Occipital lobe (tissue), 3 donors: ENCODE measurements at places on chromosomes 1 and 21. TPM values are rescaled to one million over a fixed set of nuclear protein-coding genes. Genes with fewer than 3 reads are reported as not detected.

Gene CYP4X1
- 14.5 TPM for total RNA-seq

Gene RGS4
- 1.9 TPM for total RNA-seq

Gene SAMD13
- 4.5 TPM for total RNA-seq

GRCh38 chr1:209190591-209191261 lies 392.8 kb upstream of the CAMK1G start:
- DNase-seq = no peak

- no peak for DNase-seq
Measured at GRCh38 chr1:150764617-150765101, 919 bp downstream of the CTSS start.
